ENCODE measurements at places on chromosomes 13 and 19. TPM values are rescaled to one million over a fixed set of nuclear protein-coding genes. Genes with fewer than 3 reads are reported as not detected.

Gene ZNF530
- 3.7 TPM for total RNA-seq

DNA sequence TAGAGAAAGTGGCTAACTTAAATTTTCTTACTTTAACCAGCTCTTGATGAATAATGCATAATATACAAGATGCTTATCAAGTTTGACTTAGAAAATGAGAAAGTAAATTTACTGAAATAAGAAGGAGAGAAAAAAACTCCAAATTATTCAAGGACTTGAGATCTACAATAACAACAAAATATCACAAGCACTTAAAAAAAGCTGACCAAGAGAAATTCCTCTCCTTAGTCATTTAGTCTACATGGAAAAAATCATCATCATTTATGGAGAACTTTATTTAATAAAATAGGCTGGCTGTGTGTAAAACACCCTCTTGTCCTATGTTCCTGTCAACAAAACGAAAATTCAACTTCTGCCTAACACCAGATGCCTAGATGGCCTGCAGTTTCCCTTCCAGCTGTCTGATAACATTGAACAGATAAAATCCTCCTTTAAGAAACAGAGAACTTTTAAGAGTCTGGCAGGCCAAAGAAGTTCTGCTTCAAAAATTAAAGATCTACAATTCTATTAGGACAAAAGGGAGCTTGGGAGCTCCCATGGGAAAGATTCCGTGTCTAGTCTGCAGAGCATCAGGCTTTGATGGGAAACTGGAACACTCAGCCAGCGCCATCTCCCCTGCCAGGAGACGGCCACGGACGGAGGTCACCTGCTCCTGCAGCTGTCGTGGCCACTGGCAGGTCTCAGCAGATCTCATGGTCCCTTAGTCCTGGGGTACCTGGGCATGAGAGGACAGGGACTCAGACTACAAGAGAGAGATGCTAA is 37.9 kb upstream of the ATP11A start:
- H3K36me3 ChIP-seq, result no peaks in the 10 kb centered on the region
- no peak for DNase-seq
- H3K4me1 ChIP-seq, result no peaks in the 10 kb centered on the region
- H3K27ac ChIP-seq, result no peak overlapping the region
- no peak overlapping the region for H3K4me3 ChIP-seq
- 0 out of 2 replicates have a peak, but pooled peaks cover 9% of the 10 kb centered on the region for H3K27me3 ChIP-seq

DNA sequence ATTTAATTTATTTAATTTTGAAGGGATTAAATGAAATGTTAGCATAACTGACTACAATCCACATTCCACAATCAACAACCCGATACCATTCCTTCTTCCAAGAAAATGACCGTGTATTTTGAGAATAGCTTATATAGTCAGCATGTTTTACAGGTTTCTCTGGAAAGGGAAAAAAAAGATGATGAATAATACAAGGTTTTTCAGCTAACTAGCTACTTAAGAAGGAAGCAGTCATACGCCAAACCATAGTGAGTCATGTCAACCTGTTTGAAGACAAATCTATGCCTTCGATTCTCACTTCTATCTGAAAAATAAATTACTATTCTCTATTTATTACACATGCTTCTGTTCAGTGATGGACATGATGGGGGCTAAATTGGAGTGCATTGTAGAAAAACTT is 258.6 kb downstream of the EFNB2 start:
- H3K4me1 ChIP-seq, result peaks cover 3% of the 10 kb centered on the region
- DNase-seq, result no peak
- H3K36me3 ChIP-seq, result no peaks in the 10 kb centered on the region
- no peaks in the 10 kb centered on the region for H3K27me3 ChIP-seq
- H3K4me3 ChIP-seq, result no peak overlapping the region

Gene CGB2
- not detected for total RNA-seq

Gene PLVAP
- not detected for total RNA-seq

- H3K27ac ChIP-seq, result peak overlapping the region; percentile 84
- H3K27me3 ChIP-seq, result no peaks in the 10 kb centered on the region
- no peaks in the 10 kb centered on the region for H3K36me3 ChIP-seq
- peak overlapping the region; percentile 69 for H3K4me3 ChIP-seq
Measured at GRCh38 chr13:110799246-110800236, 86.0 kb downstream of the ING1 start.

GRCh38 chr13:70375718-70376117 is 267.5 kb upstream of the KLHL1 start:
- no peaks in the 10 kb centered on the region for H3K4me1 ChIP-seq
- H3K4me3 ChIP-seq, result no peak overlapping the region
- H3K27me3 ChIP-seq, result no peaks in the 10 kb centered on the region
- no peak for DNase-seq
- H3K36me3 ChIP-seq, result no peaks in the 10 kb centered on the region

DNA sequence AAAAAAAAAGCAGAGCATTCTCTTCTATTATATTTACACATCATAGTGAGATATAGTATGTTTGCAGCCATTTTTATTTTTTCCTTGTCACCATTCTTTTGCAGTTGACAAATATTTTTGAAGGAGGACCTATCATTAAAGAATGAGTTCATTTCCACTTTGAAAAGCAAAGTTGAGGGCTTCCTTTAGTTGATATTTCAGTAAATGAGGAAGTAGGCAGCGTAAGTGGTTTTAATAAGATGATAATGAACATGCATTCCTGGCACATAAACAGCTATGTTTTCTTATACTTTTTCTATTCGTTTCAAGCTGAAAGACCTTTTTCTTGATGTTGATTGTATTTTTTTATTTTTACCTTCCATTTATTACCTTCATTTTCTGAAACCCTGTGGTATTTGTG is 66.2 kb downstream of the ZMYM2 start:
- H3K27me3 ChIP-seq, result no peaks in the 10 kb centered on the region
- H3K4me1 ChIP-seq, result no peaks in the 10 kb centered on the region
- peaks cover 58% of the 10 kb centered on the region for H3K36me3 ChIP-seq
- no peak for DNase-seq
- H3K27ac ChIP-seq, result no peak overlapping the region
